IMR-90 (cell line): ENCODE measurements at places on chromosomes 12 and 14.
A peak's percentile ranks its signal among the peaks of the same experiment; 100 is the strongest.

DNA sequence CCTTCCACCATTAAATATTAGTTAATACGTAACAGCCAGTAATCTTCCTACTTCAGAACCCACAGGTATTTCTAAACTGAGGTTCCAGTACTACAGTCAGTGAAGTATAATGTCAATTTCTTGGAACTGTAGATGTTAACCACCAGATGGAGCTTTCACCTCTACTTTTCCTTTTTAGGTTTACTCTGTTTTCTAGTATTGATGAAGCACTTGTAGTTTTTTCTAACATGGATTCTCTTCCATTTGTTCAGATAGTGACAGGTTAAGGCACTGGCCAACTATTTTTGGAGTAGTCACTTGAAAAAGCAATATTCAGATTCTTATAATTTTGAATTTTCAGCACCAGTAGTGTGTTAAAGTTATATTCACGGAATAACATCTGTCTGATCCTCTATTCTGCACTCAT lies 4.6 kb upstream of the SEC23A start:
- DNase-seq = peak; percentile 55

DNA sequence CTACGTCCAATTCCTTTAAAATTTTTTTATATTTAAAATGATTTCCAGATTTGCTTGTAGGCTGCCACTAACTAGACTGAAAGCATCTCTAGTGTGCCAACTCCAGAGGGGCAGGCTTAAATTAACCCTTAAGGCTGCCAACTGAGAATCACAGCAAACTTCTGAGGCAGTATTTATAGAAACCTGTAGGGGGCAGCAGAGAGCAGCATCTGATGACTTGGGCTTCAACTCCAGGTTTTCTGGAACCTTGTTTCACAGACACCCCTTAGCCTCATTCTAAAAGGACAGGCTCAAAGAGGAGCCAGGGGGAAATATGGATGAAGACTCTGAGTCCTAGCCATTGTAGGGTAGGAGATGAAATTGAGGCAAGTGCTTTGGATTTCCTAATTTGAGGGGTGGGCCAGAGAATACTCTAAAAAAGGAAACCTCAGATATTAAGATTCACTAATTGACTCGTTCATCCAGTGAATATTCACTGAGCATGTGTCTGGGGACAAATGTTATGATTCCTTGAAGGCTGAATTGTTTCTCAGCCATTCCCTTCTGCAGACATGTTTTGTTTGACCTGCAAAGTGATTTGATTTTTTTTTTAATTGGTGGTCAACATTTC lies 63.3 kb upstream of the HSPB8 start:
- peak; percentile 31 for DNase-seq

DNA sequence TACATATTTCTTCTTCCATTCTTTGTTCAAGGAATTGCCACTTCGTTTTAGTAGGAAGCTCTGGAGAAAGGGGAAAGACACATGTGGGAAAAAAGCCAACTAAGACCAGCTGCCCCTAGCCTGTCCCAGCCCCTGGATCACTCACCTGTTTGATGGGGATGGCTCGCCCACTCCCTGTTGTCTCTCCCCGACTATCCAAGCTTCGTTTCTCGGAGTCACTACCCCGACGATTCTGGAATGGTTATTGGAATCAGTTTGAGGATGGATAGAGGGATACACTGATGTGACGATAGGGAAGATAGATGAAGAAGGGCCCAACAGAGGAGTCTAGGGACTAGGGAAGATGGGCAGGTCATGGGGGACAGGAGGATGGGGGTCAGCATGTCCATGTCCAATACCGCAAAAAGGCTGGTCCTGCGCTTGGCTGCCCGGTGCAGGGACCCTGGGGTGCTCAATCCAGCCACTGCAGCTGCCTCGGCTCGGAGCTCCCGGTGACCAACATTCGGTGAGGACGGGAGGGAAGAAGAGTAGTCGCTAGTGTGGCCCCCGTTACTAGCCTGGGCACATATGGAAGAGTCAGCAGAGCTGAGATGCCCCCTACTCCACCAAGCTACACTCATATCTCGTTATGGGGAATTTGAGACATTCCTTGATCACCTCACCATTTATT lies 7.0 kb downstream of the AGAP2 start:
- no peak for DNase-seq

GRCh38 chr12:65296508-65297265 lies 18.2 kb downstream of the MSRB3 start:
- no peak for DNase-seq

DNA sequence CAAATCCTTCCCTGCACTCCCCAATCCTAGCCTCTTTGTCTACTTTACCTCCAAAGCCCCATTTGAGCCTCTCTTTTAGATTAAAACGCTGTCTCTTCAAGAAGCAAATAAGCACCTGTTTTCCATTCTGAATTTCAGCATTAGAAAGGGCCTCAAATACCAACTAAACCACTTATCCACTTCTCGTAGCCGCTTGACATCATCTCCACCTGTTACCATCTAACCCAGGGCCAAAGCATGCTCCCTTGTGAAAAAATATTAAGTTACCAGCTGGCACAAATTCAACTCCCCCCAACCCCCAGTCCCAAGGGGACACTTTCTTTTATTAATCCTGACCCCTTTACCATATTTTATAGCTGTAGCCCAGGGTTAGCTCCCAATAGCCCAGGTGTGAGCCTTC lies 43.1 kb downstream of the GPHB5 start:
- no peak for DNase-seq

DNA sequence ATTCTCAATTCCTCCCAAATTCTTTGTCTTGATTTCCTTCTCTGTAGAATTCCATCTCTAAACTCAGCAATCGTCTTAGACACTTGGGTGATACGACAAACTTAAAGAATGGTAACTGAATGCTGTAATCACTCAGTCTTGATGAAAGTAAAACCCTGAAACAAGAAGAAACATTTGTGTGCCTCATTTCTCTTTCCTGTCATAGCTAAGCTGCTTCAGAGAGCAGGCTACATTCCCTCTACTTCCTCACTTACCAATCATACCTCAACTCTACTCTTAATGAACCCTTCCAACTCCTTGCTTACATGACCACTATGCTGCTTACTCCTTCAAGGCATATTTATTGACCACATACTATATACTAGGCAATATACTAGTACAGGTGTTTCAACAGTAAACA lies 8.3 kb downstream of the MAP4K5 start:
- DNase-seq = no peak

DNA sequence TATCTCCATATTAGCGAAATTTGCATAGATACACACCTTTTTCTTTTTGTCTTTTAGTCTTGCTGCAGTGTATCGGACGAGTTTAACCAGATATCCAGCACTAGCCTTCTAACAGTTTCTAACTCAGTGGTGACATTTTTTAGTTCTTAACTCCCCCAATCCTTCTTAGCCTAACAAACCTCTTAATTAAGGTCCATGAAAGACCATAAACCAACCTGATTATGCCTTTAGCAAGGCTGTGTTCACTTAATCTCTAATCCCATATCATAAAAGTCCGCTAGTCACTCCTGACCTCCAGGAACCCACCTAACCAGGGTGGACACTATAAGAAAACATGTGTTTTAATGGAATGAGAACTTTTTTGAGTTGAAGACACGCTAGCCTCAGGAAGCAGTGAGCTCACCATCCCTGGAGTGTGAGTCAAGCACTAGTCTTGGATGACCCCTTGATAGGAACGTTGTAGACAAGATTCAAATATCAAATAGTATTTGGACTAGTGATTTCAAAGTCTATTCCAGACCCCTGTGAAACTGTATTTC lies 9.5 kb downstream of the CDKN1B start:
- DNase-seq = peak; percentile 93

- DNase-seq = no peak
These were observed 156.2 kb downstream of the KIF26A start for GRCh38 chr14:104294628-104294982.

- peak; percentile 13 for DNase-seq
These were observed 1.2 kb downstream of the NTN4 start for GRCh38 chr12:95789126-95790032.

DNA sequence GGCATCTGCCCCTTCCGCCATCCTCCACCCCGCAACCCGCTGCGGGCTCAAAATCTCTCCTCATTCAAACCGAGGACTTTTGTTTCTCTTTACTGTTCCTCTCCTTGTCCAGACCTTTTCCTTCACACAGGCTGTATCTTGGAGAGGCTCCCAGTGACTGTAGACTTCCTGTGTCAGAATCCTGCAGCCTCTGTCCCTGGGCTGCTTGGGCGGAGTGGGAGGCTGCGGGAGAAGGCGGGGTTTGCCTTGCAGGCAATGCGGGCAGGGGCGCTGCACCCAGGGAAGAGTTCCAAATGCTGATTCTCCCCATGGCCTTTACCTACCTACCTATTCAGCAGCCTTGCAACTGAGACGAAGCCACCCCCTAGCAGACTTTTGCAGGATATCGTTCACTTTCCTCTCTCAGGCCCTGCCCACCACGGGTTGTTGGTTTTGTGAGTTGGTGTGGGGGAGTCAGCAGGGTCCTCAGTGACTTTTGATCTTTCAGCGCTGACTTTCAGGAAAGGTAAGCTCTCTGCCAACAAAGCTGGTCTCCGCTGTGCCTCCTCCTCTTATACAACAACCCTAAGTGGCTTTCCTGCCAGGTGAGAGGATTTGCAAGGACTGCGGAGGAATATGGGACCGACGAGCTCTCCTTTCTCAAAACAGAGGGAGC lies 79.0 kb upstream of the KCNA1 start:
- no peak for DNase-seq

GRCh38 chr12:119659289-119659897 lies 8.5 kb upstream of the PRKAB1 start:
- DNase-seq = peak; percentile 24

- DNase-seq = no peak
These were observed 42.3 kb upstream of the SLC24A4 start for GRCh38 chr14:92280554-92281262.
